ENCODE measurements at places on chromosomes 6 and 20.

DNA sequence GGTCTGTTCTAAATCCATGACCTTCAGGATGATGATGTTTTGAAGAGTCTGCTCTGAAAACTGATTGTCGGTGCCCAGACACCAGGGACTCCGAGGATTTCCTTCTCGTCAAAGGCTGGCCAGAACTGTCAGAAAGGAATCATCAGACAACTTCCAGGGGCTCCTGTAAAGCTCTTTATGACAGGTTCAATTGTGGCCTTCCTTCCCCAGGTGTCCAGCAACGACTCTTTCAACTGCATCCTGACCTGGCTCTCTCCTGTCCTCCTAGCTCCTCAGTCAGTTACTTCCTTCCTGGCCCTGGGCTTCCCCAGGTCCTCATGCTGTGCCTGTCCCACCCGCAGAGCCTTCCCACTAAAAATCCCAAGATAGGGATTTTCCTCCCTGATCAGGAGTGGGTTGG is 279.9 kb upstream of the RNF24 start:
- DNase-seq = no peak

- DNase-seq = no peak
Observed at GRCh38 chr6:148438632-148439031, 96.0 kb downstream of the SASH1 start.

- no peak for DNase-seq
Observed at GRCh38 chr6:167572841-167573271, 248.0 kb downstream of the TTLL2 start.

GRCh38 chr20:16167423-16168130 is 405.7 kb downstream of the KIF16B start:
- no peak for DNase-seq

- no peak for DNase-seq
Observed at GRCh38 chr6:67935976-67936477, 699.1 kb upstream of the ADGRB3 start.

DNA sequence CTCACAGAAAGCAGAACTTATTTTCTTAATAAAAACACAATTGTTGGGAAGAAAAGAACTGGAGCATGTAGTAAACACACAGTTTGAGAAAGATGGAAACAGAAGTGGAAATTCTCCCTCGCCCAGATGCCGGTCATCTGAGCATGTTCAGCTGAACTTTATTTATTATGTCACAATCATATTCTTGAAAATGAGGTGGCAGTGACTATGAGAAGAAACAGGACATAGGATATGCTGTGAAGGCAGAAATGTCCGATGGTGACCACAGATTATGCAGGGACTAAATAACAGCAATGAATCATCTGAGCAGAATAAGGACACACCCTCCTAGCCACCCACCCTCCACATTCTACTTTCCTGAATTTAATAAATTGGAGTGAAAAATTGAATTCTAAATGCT is 425.3 kb upstream of the NOX3 start:
- no peak for DNase-seq

DNA sequence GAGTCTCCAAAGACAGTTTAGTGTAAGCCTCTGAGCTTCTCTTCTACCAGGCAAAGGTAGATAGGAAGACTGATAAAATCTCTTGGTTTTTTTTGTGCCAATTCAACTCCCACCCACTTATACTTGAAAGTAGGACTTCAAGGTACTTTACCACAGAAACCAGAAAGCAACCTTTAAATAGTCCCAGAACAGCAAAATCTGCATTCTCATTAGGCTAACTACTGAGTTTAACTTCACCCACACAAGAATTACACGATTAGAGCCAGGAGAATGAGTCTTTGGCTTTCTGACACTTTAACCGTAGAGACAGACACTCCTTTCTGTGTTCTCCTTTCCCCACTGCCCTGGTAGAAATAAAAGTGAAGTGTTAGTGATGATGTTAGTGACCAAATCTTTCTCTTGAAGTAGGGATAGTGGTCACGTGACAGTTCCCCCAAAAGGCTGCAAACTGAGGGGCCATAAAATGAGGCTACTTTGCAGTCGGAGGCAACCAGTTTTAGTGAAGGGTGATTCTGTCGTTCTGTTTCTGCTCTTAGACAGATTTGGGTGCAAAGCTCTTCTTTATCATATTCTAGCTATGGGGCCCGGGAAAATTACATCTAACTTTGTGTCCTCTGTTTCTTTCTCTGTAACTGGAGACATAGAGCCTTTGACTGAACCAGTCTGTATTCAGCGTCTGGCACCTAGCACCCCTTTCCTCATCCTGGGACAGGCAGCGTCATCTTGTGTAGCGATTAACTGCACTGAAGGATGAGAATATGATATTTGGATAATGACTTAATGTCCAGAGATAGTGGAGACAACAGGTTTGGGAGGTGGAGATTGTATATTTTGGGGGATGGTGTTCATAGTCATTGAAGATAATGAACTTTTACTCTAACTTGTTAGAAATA is 206.4 kb upstream of the CITED2 start:
- DNase-seq = no peak

GRCh38 chr6:104686550-104687175 is 173.1 kb downstream of the HACE1 start:
- no peak for DNase-seq

GRCh38 chr6:169391473-169392071 is 137.9 kb upstream of the THBS2 start:
- no peak for DNase-seq

DNA sequence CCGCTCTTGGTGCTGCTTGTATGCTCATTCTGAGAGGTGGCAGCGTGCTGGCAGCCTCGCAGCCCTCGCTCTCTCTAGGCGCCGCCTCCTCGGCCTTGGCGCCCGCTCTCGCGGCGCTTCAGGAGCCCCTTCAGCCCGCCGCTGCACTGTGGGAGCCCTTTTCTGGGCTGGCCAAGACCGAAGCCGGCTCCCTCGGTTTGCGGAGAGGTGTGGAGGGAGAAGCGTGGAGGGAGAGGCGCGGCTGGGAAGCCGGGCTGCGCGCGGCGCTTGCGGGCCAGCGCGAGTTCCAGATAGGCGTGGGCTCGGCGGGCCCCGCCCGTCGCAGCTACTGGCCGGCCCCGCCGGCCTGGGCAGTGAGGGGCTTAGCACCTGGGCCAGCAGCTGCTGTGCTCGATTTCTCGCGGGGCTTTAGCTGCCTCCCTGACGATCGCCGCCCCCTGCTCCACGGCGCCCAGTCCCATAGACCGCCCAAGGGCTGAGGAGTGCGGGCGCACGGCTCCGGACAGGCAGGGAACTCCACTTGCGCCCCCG is 19.5 kb upstream of the FAM8A1 start:
- DNase-seq = peak; percentile 63

- no peak for DNase-seq
Observed at GRCh38 chr20:7406671-7407070, 533.6 kb downstream of the HAO1 start.

DNA sequence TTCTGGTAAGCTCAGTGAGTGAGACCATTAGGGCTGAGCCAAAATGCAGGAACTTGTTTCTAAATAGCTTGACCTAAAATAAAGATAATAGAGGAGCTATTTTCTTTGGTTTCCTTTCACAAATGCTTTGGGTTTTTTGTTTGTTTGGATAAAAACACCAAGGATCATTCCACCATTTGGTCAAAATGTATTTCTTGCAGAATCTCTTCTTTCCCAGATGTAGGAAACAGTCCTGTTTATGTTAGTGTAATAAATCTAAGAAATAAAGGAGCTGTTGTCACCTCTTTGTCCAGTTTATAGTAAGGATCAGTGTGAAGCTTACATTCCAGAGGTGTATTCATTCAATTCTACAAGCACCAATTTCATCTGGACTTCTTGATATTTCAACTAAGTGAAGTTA is 297.8 kb downstream of the GJA1 start:
- DNase-seq = no peak

- DNase-seq = no peak
Observed at GRCh38 chr6:14925699-14926026, 320.2 kb upstream of the JARID2 start.

GRCh38 chr6:69984506-69984905 is 118.2 kb downstream of the COL19A1 start:
- no peak for DNase-seq

DNA sequence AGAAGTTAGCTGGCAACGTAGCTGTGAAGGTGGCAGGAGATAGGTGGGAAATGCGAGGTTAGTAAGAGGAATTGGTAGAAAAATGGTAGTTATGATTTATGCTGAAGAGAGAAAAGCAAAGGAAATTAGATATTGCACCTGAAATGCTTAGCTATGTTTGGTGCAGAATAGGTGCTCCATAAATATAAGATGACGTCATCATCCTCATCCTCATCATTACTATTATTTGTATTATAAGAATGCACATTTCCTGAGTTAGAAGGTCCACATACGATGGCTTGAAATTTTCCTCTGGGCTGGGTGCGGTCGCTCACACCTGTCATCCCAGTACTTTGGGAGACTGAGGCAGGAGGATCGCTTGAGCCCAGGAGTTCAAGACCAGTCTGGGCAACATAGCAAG is 39.5 kb upstream of the ANGPT4 start:
- no peak for DNase-seq

DNA sequence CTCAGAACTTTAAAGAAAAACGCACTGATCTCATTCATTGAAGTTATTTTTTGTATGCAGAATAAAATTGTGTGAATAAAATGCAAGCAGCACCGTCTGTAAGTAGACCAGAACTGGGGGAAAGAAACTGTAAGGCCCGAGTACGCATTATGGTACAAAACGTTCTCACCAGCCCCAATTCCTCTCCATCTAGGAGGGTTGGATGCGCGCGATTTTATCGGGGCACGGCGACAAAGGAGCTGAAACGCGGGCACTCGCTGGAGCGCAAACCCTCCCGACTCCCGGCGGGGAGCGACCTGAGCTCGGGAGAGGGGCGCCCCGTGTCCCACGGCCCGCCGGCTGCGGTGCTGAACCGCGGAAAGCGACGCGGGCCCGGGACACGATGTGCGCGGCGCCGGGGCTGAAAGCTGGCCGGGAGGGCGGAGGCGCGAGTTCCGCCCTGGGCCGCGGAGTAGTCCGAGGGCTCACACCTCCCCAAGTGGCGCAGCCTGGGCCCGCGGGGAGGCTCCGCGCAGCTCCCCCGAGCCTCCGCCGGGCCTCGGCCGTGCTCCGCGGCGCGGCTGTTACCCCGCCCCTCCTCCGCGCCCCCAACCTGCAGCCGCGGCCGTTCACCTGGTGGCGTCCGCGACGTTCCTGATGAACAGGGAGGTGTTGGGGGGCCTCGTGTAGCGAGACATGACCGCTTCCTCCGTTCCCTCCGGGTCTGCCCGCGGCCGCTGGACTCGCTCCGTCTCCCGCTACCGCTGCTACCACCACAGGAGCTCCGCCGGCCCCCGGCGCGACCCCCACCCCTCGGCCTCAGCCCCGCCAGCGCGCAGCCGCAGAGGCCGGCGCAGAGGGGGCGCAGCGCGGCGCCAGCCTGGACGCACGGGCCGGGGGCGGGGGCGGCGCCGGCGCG is at the start of gene SRSF12:
TSS of gene SRSF12 (minus strand) at position 861 of the 898 bp plus-strand sequence. CDS start at position 677, 184 bp downstream.
- DNase-seq = peak; percentile 33

DNA sequence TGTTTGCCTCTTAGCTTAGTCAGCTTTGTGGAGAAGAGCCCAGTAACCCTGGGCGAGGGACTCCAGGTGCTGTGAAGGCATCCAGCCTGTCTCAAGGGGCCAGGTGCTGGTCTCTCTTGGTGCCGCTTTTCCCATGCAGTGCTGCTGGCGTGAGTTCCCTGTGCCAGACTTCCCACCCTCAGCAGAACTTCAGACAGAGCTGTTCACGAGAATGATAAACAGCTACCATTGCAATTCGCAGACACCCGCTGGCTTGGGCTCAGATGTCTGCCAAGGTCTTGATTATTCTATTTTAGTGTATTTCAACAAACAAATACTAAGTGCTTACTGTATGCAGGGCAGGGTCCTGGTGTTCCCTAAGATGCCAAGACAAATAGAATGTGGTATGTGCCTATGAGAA is 57.7 kb downstream of the RNF217 start:
- DNase-seq = no peak

DNA sequence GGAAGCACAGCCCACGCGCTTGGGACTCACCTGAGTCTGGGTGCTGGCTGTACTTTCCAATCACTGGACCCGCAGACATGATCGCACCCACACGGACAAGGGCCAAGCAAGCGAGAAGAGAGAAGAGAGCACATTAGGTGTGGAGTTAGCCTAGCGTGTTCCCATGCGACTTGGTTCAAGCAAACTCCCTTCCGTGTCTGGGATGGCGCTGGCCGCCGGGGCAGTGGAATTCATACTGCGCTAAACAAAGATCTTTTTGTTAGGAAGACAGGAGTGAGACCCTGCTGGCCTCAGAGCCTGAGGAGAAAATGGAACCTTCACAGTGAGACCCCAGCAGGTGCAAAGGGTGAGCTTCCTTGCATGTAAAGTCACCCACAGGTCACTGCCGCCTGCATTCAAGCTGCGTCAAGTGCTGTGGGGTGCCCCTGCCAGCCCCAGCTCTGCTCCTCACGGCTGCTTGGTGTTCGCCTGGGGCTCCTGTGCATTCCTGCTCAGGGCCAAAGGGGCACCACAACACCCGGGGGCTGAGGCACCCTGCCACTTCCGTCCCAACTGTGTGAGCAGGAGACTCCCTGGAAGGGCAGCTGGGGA is 26.4 kb downstream of the PSMG4 start:
- DNase-seq = no peak

- no peak for DNase-seq
Observed at GRCh38 chr20:51012357-51012756, 10.6 kb downstream of the KCNG1 start.

GRCh38 chr6:6716998-6717763 is 128.7 kb downstream of the LY86 start:
- no peak for DNase-seq

DNA sequence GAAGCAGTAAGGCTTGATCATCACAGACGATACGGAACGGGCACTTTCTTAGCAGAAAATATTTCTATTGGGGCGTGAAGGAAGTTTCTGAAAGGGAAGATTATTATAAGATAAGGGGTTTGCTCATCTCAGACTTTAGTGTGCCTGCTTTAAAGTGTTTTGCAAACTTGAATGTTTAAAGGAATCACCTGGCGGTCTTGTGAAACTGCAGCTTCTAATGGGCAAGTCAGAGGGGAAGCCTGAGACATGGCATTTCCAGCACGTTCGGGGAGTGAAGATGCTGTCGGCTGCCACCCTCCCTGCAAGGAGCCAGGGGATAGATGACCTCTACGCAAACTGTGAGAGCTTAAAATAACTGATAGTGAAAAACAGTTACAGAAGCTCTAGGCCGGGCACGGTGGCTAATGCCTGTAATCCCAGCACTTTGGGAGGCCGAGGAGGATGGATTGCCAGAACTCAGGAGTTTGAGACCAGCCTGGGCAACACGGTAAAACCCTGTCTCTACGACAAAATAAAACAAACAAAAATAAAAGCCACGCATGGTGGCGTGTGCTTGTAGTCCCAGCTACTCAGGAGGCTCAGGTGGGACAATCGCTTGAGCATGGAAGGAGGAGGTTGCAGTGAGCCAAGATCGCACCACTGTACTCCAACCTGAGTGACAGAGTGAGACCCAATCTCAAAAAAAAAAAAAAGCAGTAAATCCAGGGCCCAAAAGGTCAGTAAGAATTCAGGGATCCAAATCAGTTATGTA is 2.3 kb upstream of the KIF16B start:
- DNase-seq = no peak

GRCh38 chr6:9405369-9405768 is 970.0 kb upstream of the SLC35B3 start:
- peak; percentile 45 for DNase-seq

GRCh38 chr6:20497216-20498040 is 36.8 kb upstream of the CDKAL1 start:
- no peak for DNase-seq

- peak; percentile 35 for DNase-seq
Observed at GRCh38 chr6:36679043-36679833, 724 bp downstream of the CDKN1A start.

All from ACHN (cell line).